RWPE2 (cell line): ENCODE measurements at places on chromosomes 1 and 21.

DNA sequence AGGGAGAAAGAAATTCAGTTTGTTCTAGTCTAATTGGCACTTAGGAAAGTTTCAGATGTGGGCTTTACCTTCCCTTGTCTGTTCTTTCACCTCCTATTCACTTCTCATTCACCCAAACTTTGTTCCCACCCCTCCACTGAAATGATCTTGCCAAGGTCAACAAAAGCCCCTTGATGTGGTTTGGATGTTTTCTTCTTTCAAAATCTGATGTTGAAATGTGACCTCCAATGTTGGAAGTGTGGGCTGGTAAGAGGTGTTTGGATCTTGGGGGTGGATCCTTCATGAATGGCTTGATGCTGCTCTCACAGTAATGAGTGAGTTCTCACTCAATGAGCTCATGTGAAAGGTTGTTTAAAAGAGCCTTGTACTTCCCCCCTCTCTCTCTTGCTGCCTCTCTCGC, 379.3 kb downstream of the HHIPL2 start:
- no peak overlapping the region for H3K27ac ChIP-seq
- no peaks in the 10 kb centered on the region for H3K27me3 ChIP-seq
- H3K36me3 ChIP-seq: no peaks in the 10 kb centered on the region
- no peak for DNase-seq
- H3K4me3 ChIP-seq: no peak overlapping the region
- H3K4me1 ChIP-seq: no peaks in the 10 kb centered on the region

GRCh38 chr1:55600242-55600641, 385.1 kb upstream of the USP24 start:
- H3K4me3 ChIP-seq: no peak overlapping the region
- H3K36me3 ChIP-seq: no peaks in the 10 kb centered on the region
- no peaks in the 10 kb centered on the region for H3K4me1 ChIP-seq

DNA sequence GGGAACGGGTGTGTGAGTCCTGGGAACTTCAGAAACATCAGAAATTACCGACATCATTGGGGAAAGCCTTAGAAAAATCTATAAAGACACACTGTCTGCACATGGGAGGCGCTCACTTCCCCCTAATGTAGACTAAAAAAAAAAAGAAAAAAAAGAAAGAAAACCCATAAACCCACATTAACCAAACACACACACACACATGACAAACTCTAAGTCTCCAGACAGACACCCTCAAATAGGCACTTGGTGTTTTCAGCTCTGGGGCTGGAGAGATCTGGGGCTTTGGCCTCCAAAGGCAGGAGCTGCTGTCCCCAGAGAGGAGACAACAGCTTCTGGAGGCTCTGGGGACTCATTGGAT, 13.2 kb upstream of the SDHB start:
- no peaks in the 10 kb centered on the region; the same call in 1 of the 2 replicates for H3K36me3 ChIP-seq
- H3K4me3 ChIP-seq: no peak overlapping the region
- H3K27me3 ChIP-seq: no peaks in the 10 kb centered on the region

DNA sequence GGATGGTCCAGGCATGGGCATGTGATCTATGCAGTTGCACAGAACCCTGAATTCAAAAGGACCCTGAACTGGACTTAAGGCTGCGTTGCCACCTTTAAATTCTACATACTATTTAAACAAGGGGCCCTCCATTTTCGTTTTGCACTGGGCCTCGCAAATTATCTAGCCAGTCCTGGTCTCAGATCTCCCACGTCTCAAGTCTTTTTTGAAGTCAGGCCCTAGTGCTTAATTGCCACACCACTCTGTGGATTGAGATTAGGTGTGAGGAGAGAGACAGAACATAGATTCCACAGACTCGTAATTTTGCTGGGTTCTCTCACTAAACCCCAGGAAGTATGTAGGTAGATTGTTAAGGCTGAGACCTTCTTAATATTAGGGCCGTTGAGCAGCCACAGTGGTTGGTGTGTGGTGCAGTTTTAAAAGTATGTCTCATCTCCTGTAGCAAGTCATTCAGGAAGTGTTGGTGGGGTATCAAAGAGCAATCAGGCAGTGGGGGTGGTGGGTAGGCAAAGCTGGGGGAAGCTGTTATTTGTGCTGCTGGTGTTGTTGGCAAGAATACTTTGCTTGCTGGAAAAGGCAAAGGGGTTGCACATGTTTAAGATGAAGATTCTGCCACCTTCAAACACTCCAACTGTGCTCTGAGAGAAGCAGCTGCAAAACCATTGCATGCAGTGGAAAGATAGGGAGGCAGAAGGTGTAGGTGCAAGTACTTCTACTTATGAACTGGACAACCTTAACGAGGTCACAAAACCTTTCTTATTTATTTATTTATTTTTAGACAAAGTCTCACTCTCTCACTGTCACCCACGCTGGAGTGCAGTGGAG, 11.2 kb downstream of the CD84 start:
- no peak overlapping the region for H3K27ac ChIP-seq
- DNase-seq: no peak
- H3K36me3 ChIP-seq: no peaks in the 10 kb centered on the region
- H3K4me3 ChIP-seq: no peak overlapping the region
- no peaks in the 10 kb centered on the region for H3K27me3 ChIP-seq
- no peaks in the 10 kb centered on the region for H3K4me1 ChIP-seq

DNA sequence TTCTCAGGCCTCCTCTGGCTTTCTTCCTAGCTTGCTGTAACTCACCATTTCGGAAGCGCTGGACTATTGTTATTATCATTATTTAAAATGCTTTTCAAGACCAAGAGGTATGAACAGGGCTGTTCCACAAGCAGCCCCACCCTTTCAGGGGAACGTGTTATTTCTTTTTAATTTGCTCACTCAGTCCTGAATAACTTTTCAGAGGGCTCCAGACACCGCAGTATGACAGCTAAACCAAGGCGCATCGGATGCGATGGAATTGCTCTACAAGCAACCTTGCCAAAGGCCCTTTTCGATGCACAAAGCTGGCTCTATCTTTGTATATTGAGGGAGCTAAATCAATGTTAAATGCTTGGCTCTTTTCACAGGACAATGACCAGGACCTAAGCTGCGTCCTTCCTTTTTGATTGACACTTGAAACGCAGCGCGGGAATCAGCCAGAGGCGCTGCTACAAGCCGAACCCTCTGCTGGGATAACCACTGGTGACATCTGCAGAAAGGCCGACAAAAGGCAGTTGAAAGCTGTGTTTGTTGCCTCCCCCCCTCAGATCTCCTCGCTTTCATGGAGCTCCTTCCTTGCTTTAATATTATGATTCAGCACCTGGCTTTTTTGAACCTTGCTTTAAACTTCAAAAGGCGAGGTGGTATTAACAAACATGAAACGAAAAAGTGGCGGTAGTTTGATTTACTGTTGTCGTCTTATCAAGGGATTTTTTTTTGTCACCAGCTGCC, 204.7 kb upstream of the PROX1 start:
- no peaks in the 10 kb centered on the region for H3K36me3 ChIP-seq
- H3K27me3 ChIP-seq: no peaks in the 10 kb centered on the region
- H3K4me1 ChIP-seq: no peaks in the 10 kb centered on the region
- H3K4me3 ChIP-seq: no peak overlapping the region
- H3K27ac ChIP-seq: no peak overlapping the region
